Cerebellum (tissue), 4 donors: ENCODE measurements at places on chromosomes 3 and 15. TPM values are rescaled to one million over a fixed set of nuclear protein-coding genes. Genes with fewer than 3 reads are reported as not detected.

GRCh38 chr15:59419170-59419569 lies 18.8 kb upstream of the FAM81A start:
- no peak for DNase-seq

- DNase-seq = no peak
Observed at GRCh38 chr3:146832857-146833458, 227.8 kb upstream of the PLSCR5 start.

The SPTBN5 gene
- 1.3 TPM for total RNA-seq

The EPB42 gene
- total RNA-seq = 1.2 TPM
